Activated naive CD4-positive, alpha-beta T cell treated with anti-CD3 and anti-CD28 coated beads, Interleukin-2, amount 50 U/mL, for 16 hours (primary cell): ENCODE measurements at places on chromosomes 11 and 22.

GRCh38 chr11:67651976-67652781 lies 1.6 kb upstream of the ACY3 start:
- DNase-seq, result no peak

DNA sequence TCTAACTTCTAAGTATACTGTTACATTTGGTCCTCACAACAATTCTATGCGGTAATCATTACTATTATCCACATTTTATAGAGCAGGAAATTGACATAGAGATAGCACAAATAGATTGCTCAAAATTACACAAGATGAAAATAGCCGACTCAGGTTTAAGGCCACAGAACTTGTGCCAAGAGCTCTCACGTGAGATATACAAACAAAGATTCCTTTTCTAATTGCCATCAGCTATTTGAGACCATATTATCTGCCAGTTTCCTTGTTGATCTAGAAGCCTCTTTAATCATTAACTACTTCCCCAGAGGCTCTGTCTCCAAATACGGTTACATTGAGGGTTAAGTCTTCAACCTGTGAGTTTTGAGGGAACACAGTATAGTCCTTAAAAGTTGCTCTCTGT lies 61.0 kb upstream of the GLYATL1B start:
- DNase-seq, result no peak

GRCh38 chr11:100340466-100341319 lies 346.4 kb upstream of the ARHGAP42 start:
- DNase-seq, result no peak

GRCh38 chr22:48692734-48693376 lies 1134.8 kb downstream of the BRD1 start:
- DNase-seq, result no peak

- DNase-seq, result no peak
Measured at GRCh38 chr11:122100756-122101080, 15.3 kb downstream of the BLID start.

GRCh38 chr11:76795290-76795935 lies 12.3 kb downstream of the TSKU start:
- DNase-seq, result no peak

DNA sequence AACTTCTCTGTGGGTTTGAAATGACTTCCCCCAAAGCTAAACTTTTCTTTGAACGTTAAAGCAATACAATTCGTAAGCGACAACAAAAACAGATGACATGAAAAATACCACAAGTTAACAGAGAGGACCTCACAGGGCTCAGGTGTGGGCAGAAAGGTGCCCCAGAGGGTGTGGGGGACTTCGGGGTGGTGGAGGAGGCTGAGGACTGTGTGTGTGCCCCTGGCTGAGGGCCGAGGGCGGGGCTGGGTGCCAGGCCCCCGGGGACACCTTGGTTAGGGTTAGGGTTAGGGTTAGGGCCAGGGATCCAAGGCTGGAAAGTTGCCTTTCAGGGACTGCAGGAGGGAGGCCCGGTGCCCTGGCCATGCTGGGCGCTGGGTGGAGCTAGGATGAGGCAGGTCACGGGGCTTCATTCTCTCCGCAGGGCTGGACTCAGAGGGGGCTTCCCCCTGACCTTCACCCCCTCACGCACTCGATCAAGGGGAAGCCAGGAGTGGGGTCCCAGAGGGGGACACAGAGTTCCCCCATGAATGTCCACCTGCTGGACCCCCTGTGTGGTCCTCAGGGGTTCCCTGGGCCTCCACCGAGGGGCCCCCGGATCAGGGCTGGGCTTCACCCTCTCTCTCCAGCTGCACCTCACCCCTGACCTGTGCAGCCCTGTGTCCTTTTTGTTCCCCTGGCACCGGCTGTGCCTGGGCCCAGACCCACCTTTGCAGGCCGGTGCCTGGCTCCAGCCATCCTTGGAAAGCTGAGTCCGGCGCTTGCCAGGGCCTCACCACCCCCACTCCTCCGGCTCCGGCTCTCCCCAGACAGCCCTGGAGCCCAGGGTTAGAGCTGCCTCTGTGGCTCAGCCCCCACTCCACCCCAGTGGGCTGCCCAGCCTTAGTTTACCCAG lies 7.0 kb downstream of the TNNI2 start:
- no peak for DNase-seq

GRCh38 chr11:116244889-116245288 lies 527.9 kb downstream of the BUD13 start:
- no peak for DNase-seq

DNA sequence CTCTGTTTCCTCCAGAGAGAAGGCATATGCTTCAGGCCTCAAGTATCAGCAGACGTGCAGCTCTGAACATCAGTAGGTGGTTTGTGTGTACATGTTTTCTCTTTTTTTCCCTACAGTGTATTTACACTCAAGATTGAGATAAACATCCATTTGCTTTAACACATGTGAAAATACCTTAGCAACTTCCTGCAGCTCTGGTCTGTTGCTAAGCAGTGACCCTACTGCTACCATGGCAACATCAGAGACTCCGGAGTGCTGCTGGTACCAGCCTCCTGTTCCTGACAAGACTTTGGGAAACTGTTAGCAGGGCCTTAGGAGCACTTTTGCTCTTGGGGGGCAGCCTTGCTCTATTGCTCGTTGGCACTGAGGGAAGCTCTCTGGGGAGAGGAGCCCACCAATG lies 221.2 kb upstream of the PLET1 start:
- DNase-seq, result no peak

DNA sequence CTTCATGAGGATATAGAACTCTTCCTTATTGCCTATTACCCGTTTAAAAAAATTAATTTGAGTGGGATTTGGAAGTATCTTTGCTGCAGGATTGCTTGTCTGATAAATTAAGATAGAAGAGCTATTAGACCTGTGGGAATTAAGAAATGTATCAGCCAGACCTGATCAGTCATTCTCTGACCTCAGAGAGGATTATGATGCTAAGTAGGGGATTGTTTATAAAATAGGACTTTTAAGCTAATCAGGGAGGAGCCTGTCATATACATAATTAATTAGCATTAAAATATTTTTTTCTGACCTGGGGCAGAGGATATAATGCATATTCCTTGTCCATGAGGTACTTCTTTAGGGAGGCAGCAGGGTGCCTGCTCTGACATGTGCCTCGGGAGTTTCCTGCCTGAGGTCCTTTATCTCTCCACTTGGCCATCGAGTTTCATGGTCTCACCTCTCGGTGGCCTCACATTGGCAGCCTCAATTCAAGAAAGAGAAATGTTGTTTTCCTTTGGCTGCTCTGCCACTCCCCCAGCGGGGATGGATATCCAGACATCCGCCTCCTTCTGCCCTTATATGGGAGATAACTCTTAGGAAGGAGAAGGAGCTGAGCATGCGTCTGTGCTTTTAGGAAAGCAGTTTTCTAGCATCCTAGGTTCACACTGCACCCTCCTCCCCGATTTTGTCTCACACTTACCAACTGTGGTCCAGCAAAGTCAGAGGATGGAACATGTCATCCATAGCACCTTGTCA lies 41.1 kb downstream of the DIXDC1 start:
- DNase-seq, result no peak

DNA sequence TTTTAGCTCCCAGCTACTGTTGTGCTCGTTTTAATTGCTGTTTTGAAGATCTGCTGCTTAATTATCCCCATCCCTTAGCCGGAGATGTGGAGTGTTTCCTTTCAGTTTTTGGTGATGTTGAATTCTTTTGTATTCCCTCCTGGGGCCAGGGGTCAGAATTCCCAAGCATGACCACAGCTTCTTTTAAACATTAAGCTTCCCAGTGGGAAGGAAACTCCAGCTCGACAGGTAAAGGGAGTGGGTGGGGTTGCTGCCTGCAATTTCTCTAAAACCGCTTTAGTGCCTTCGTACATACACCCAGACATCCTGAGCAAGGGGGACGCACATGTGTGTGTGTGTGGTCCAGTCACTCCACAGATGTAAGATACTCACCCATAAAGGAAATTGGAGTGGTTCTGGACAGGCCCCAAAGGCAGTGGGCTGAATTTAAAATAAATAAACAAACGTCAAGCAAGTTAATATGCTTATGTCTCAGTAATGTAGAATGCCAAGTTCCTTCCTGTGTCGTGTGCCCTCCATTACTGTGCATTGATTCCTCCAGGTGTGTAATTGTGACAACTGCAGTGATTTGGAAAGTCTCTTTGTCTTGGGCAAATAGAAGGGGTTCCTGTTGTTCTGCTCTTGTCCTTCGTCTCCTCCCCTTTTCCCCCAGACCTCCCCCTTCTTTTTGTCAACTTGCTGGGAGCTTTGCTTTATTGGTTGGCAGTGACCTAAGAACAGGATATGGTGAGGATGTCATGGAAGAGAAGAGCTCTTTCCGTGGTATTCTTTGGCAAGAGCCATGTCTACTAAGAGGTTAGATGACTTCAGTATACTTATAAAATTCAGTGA lies 19.2 kb upstream of the ADSL start:
- DNase-seq, result no peak

DNA sequence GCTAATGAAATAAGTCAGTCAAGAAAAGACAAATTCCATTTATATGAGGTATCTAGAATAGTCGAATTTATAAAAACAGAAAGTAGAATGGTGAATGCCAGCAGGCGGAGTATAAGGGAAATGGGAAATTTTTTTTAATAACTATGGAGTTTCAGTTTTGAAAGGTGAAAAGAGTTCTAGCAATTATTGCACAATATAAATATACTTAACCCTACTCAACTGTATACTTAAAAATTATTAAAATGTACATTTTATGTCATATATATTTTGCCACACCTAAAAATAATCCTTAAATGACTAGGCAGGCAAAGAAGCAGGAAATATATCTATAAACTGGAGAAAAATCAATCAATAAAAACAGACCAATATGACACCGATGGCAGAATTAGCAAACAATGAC lies 196.5 kb upstream of the UBASH3B start:
- DNase-seq, result no peak

DNA sequence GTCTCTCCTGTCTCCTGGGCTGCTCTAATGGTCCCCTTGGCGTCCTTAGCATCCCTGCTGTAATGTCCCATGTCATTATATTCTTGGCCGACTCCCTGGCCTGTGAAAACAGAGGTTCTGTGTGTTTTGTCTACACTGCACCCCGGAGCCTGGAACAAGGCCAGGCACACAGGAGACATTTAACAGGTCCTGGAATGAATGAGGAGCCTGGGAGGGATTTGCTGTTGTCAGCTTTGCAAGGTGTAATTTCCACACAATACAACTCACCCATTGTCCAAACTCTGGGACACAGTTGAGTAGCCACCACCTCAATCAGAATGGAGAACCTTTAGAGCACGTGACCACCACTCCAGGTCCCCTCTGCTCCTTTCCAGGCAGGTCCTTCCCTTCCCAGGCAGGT lies 14.9 kb upstream of the PDGFB start:
- no peak for DNase-seq

GRCh38 chr22:20641198-20641892 lies 132.6 kb upstream of the SERPIND1 start:
- DNase-seq, result no peak

DNA sequence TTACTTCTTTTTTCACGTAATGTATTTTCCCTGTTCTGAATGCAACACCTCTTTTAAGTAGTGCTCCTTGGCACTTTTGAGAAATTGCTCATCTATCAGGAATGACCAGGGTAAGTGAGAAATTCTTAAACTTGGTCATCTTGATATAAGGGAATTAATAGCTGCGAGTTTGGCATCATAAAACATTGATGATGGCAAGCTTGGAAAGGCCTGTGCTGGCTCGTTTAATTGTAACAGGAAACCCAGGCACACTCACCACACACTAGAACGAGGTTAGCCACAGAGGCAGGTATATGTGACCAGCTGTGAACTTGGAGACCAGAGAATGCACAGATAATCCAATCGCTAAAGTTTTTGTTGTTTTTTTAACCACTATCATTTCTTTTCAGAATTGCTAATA lies 24.3 kb downstream of the FAM118A start:
- DNase-seq, result no peak

- DNase-seq, result no peak
Measured at GRCh38 chr22:45834241-45834640, 142.7 kb downstream of the WNT7B start.

- no peak for DNase-seq
Measured at GRCh38 chr11:32259641-32260081, 168.8 kb downstream of the RCN1 start.

DNA sequence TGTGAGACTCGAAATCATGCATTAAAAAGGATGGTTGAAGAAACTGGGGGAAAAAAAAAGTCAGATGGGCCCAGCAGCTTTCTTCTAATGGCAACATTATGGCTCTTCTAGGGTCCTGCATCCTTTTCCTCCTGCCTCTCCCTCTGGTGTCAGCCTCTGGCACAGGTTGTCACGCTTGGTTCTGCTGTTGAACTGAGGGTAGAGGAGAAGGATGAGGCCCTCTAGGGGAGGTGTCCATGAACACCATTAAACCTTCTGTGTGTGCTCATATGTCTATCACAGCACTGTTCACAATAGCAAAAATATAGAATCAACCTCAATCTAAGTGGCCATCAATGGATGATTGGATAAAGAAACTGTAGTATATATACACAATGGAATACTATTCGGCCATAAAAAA lies 36.0 kb downstream of the BUD13 start:
- no peak for DNase-seq

GRCh38 chr22:43528601-43529360 lies 117.0 kb downstream of the MPPED1 start:
- DNase-seq, result no peak

GRCh38 chr11:34525888-34526657 lies 12.5 kb upstream of the ELF5 start:
- DNase-seq, result no peak

GRCh38 chr11:17772704-17773600 lies 38.4 kb downstream of the KCNC1 start:
- no peak for DNase-seq

DNA sequence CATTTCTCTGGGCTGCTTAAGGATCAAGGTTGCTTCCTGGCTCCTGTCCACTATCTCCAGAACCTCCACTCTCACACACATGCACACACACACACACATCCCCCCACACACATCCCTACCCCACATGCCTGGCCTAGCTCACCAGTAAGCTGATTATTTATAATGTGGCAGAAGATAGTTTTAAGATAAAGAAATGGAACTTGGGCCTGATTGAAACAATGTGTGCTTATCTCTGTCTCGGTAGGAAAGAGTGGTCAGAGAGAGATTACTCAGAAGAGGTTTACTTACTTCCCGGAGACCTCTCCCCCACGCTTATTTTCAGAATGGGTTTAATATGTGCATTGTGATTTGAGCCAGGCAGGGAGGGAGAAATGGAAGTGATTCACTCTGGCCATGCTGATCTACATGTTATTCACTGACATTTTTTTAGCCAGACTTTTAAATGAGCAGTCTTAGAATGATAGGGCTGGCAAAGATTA lies 422.4 kb downstream of the TENM4 start:
- no peak for DNase-seq

- DNase-seq, result no peak
Measured at GRCh38 chr22:35258191-35258988, 1.1 kb downstream of the HMGXB4 start.

- DNase-seq, result peak; percentile 38
Measured at GRCh38 chr11:67317888-67318555, 14.7 kb downstream of the SSH3 start.

- DNase-seq, result no peak
Measured at GRCh38 chr22:50083462-50084079, 1.7 kb downstream of the MLC1 start.

GRCh38 chr22:47036352-47036751 lies 273.9 kb downstream of the TBC1D22A start:
- no peak for DNase-seq

DNA sequence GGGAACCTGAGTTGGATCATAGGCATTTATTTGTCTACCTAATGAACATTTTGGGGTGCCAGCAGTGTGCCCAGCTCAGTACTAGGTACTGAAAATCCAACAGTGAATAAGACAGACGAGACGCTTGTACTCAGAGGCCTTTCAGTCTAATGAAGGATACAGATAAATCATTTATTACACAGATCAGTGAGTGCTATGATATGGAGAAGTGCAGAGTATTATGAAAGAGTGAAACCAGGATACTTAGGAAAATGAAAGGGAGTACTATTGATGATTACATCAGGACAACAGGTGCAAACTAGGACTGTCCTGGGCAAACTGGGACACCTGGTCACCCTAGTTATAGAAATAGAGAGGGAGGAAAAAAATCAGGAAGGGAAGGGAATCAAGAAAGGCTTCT lies 207.5 kb upstream of the NCAM1 start:
- DNase-seq, result no peak
